ENCODE measurements at places on chromosomes 3 and 15.

GRCh38 chr3:194840661-194841514, 155.2 kb downstream of the FAM43A start:
- no peak for DNase-seq

DNA sequence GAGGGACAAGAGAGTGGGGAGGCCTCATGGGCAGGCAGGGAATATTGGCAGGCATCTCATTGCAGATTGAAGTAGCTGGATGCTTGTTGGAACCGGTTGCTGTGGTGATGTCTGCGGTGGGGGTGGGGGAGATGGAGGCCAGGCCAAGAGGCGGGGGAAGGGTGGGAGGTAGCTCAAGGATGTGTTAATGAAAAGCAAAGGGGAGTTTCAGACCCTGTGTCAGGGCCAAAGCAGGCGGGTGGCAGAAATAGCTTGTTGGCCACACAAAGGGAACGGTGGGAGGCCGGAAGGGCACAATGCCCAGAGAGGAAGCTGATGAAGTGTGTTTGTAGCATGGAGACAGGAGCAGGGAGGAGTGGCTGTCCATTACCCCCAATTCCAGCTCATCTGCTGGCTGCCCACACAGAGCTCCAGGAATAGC, 28.0 kb downstream of the CCDC33 start:
- DNase-seq, result no peak

GRCh38 chr15:88269356-88270062, 13.0 kb upstream of the NTRK3 start:
- DNase-seq, result no peak

DNA sequence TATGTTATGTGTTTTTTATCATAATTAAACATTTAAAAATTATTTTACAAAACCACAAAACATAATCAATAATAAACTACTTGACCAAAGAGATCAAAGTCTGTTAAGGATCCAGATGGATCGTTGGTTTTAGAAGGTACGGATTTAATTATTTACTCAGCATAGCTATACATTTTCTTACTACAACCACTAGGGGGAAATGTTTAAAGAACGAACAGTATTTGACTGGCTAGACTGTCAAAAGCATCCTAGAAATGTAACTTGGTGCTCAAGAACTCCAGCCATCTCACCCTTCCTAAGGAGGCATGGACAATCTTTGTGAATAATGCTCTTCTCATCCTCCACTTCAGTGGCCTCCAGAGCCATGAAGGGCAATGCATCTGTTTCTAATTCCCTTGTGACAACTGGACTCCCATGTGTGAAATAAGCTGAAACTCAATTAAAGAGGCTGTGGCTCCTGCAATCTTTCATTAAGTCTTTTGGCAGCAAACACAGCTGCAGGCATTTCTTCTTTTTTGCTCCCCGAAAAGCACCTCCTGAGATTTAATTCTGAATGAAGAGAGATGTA, 94.7 kb upstream of the TUSC7 start:
- DNase-seq, result no peak

GRCh38 chr3:170560296-170560695, 25.6 kb downstream of the SLC7A14 start:
- no peak for DNase-seq

DNA sequence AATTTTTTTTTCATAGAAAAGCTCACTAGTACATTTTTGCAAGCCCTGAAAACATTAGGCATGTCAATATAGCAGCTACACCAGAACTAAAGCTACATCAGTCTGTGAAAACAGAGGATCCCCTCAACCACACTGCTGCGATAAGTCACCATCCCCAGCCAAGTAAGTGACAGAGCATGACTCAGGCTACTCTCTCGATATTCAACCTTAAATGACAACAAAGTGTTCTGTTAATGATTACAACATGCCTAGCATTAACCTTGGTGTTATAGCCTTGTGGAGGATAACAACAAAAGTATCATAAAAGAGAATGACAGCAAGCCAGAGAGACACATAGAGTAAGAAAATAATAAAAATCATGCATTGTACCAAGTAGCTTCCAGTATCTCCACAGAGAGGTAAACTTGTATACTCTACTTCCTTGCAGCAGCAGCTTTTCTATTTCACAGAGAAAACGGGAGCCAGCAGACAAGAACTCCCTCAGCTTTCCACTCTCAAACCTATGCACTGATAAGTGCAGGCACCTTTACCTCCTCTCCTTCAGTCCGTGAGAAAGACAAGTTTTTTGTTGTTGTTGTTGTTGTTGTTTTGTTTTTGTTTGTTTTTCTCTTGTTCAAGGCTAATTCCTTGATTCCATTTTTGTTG, 76.6 kb downstream of the GBE1 start:
- DNase-seq, result no peak

GRCh38 chr15:70323111-70323851, 225.6 kb upstream of the TLE3 start:
- DNase-seq, result peak; percentile 71

GRCh38 chr3:66464512-66464894, 36.3 kb downstream of the LRIG1 start:
- DNase-seq, result no peak

DNA sequence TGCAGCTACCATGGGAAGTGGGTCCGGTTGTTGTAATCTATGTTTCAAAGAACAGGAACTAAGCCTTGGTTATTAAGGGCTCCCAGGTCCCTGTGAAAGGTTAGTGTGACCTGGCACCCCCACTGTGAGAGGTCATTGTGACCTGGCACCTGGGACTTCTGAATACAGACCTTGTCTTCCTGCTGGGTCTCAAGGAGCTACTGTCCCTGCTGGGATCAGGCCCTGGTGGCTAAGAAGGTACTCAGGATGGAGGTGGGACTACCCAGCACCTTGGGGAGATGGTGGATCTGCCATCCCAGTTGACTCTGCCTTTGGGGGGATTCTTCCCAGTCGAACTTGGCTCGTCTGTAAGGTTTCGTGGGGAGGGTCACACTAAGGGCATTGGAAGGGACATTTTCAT, 10.3 kb upstream of the SLCO2A1 start:
- no peak for DNase-seq

DNA sequence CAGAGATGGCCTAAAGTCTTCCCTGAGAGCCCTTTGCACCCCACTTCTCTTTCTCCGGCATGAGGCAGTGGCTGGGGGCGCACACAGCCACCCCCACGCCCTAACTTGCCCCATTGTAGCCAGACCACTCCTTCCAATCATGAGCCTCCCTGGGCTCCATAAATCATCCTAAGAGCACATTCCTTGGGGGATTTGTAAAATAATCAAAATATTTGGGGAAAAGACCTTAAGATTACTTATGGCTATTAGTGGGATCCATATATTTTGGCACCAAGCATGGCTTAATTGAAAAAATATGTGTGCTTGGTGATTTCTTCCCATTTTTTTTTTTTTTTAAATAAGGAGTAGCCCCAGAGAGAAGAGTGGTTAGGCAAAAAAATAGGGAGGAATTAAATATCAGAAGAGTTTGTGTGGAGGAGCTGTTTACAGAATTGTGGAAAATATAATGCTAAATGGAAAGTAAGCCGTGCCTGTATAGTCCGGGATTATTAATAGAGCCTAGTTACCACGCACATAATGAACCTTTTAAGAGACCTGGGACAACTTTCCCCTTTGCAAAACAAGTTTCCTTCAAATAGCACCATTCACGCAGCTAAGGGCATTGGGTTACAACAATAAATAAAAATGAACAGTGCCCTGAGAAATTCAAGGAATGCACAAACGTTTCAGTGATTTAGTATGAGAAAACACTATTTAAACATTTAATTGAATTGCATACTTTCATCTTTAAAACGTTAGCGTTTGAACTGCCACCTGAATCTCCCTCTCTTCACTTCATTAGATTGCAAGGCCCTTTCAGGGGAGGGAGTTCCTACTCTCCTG, 46.1 kb downstream of the SMAD6 start:
- DNase-seq, result no peak

- DNase-seq, result no peak
These were observed 2.8 kb downstream of the MAP4 start for GRCh38 chr3:48013288-48013980.

DNA sequence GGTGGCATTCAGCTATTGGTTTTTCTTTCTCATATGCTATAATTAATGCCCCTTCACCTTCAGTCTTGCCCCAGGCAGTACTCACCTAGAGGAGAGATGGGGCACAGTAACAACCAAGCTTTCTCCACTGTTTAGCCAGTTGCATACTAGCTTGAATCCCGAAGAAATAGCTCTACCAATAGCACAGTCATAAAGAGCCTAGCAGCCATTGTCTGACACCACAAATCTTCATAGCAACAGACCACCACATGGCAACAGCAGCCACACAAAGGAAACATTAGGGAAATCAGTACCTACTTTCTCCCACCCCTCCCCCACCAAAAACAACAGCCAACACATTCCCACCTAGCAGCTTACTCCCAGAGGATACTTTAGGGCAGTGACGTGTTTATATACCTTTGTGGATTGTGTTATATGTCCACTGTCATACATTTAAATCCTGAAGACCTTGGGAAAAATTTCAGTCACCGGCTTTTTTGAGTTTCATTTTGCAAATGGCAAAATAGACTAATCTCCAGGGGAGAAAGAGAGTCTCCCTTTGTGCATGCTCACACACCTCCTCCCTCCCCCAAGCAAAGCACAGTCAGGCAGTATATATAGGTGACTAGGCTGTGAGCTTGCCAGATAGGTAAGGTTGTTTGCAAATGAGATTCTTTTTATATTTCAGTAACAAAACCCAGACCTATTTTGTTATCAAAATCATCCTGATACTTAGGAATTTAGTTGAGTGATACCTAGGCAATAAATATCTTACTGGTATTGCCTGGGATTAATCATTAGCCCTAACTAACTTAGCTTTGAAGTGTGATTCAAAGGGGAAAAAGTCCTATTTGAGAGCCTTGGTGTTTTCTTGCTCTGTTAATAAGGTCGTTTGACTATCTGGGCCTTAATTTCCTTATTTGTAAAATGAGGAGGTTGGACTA, 140.6 kb downstream of the RBPMS2 start:
- no peak for DNase-seq

GRCh38 chr3:42654331-42655201, 1.1 kb downstream of the ZBTB47 start:
- DNase-seq, result peak; percentile 79

GRCh38 chr3:172140499-172141391, 101.4 kb downstream of the FNDC3B start:
- no peak for DNase-seq

- no peak for DNase-seq
These were observed 503.0 kb downstream of the NTRK3 start for GRCh38 chr15:87753539-87753938.

- no peak for DNase-seq
These were observed 204.3 kb upstream of the SLC2A2 start for GRCh38 chr3:171230865-171231264.

GRCh38 chr3:99777708-99778107, 40.0 kb upstream of the CMSS1 start:
- no peak for DNase-seq

GRCh38 chr3:12154151-12154550, 4.6 kb downstream of the TIMP4 start:
- no peak for DNase-seq

- no peak for DNase-seq
These were observed 271.3 kb downstream of the PLOD2 start for GRCh38 chr3:145889730-145890129.

DNA sequence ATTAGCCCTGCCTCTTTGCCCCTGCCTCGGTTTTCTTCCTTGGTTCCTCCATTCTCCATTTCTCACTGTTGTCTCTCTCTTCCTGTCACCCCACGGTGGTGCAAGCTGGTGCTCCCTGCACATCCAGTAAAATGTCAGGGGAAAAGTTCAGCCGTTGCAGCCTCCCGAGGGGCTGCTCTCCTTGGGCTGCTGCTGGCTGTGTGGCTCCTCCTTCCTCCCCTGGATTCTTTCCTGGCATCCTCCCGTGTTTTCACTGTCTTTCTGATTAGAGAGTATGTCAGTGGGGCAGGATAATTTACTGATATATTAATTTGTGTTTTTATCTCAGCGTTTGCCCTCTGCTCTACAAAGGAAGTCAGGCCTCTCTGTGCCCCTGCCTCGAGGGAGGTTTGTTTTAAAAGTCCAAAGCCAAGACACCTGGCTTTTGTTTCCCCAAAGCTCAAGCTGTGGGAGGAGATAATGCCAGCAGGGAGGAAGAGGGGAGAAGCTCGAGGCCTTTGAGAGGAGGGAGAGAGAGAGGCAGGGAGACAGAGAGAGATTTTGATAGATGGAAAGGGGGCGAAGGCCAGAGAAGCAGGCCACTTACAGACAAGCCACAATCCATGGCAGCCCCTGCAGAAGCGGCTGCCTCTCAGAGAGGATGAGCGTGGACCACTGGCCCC, 150.3 kb upstream of the NR2F2 start:
- DNase-seq, result peak; percentile 52

DNA sequence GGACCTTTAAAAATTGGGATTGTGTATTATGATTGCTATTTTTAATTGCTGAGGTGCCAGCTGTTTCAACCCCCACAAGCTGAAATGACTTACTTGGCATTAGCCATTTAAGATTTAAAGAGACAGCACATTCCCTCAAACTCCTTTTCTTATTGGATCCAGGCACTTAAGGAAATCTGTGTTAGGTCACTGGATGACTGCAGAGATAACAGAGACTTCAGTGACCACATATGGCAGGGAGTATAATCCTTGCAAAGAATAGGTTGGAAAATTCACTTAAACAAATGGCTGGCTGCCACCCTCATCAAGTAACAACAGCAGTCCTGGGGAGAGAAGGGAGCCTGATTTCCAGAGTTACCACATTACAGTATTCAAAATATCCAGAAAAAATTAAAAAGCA, 66.6 kb downstream of the SLMAP start:
- no peak for DNase-seq

GRCh38 chr15:69554279-69554961, 101.8 kb downstream of the RPLP1 start:
- no peak for DNase-seq

GRCh38 chr3:194606941-194607340, 26.3 kb downstream of the TMEM44 start:
- no peak for DNase-seq

DNA sequence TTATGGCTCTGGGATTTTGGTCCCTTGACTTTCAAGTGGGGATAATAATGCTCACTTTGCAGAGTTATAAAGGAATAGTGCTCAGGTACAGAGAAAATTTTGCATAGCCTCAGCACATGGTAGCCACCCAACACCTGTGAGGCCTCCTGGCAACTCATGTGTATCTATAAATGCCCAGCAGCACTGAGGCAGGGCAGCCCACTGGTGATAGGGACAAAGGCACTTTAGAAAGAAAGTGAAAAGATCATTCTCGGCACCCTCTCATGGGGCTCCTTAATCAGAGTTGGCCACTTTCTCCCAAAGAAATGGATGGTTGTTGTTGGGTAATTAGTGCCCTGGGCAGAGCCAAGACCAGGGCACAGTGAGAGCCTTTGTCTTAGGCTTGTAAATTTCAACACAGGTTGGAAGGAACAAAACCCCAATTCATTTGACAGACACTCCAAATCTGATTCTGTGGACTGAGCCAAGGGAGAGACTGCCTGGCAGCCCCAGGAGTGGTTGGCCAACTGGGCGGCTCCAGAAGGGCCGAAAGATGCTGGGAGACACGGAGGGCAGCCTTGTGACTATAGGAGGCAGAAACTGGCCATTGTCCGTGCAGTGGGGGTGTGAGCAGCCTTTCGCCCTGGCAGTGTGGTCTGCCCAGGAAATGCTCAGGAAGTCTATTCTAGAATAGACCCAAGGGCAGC, 213.2 kb upstream of the RGMA start:
- DNase-seq, result no peak

GRCh38 chr3:146280864-146281263, 30.0 kb upstream of the PLSCR4 start:
- no peak for DNase-seq
